ENCODE measurements at places on chromosomes 3 and 15.

GRCh38 chr15:34644061-34644460, 60.6 kb upstream of the GOLGA8B start:
- no peak for DNase-seq

DNA sequence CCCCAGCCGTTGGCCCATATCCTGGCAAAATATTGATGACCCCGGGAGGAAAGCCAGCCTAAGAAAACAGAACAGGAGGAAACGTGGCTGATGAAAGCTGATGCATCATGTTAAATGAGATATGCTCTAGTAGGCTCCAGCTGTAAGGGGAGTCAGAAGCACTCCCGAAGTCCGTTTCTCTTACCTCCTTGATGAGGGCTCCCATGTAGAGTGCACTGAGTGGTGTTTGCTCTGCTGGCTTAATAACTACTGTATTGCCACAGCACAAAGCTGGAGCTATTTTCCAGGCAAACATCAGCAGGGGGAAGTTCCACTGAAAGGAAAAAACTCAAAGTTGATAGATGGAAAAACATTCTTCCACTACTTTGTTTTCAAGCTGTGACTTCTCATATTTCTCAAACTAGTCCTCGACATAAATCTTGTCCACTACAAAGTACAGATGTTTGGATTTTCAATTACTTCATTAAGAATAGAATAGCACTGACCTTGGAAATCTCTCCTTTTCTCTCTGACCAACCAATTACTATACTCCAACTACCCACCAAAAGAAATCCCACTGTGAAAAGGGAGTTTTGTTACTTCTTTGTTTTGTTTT, 72.7 kb downstream of the ALDH1A2 start:
- no peak for DNase-seq

- peak; percentile 33 for DNase-seq
These were observed 35.7 kb downstream of the KLF15 start for GRCh38 chr3:126321490-126321889.

DNA sequence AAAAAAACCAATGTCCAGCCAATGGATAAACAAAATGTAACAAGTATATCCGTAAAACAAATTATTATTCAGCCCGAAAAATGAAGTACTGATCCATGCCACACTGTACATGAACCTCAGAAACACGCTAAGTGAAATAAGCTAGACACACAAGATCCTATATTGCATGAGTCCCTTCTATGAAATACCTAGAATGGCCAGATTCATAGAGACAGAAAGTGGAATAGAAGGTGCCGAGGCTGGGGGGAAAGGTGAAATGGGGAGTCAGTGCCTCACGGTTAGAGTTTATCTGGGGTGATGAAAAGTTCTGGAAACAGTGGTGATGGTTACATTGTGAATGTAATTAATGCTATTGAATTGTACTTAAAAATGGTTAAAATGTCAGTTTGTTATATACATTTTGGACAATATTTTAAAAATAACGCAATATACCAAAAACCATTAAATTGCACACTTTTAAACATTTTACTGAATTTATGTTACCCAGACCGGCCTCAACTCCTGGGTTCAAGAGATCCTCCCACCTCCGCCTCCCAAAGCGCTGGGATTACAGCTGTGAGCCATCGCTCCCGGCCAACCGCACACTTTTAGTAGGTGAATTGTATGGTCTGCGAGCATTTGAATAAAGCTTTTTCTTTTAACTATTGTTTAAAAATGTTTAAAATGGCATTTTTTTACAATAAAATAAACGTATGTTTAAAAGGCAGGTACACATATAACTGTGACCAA, 2.1 kb downstream of the RNF168 start:
- no peak for DNase-seq

DNA sequence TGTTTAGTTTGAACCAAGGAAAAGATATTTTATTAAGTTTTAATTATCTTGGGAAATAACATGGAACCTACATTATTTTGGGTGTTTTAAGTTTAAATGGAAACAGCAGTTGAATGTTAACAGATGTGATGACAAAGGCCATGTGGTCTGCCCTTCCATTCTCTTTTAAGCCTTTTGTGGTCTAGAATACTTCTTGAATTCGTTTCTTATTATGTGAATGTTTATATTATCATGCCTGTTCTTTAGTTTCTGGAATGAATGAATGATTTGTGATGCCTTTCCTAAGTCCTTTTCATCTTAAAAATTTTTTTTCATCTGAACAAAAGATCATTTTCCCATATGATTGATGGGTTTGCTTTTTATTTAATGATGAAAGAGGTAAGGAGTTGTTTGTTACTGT, 44.6 kb downstream of the SNRK start:
- no peak for DNase-seq

GRCh38 chr3:172040078-172040980, 951 bp downstream of the FNDC3B start:
- DNase-seq, result peak; percentile 71

DNA sequence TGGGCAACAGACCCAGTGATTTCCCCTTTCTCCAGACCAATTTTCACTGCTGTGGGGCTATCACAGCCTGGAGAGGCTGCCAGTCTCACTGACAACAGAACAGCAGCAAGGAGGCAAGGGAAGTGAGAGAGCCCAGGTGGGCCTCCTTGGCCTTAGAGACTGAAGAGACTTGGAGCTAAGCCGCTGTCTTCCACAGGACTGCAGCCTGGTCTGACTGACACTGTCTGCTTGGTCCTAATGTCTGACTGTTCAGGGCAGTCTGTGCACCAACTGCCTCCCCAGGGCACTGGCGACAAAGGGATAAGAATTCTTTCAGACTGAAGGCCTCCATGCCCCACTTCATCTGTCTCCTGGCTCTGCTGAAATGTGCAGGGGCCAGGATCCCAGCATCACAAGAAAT, 11.5 kb downstream of the POMGNT2 start:
- no peak for DNase-seq

GRCh38 chr3:171401432-171401831, 58.8 kb downstream of the TNIK start:
- no peak for DNase-seq

DNA sequence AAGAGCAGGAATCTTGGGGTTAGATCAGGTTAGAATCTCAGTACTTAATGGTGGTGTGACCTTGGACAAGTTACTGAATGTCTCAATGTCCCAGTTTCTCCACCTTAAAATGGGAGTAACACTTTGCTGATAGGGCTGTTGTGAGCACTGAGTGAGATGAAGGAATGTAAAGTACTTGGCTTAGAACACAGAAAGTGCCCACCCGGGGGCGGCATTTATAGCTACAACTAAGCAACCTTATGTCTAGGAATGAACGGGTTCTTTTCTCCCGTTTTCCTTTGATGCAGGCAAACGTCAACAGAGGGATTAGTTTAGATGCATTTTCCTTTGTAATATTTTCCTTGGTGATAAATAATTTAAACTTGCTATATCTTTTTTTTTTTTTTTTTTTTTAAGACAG, 176.6 kb downstream of the USP13 start:
- DNase-seq, result no peak

DNA sequence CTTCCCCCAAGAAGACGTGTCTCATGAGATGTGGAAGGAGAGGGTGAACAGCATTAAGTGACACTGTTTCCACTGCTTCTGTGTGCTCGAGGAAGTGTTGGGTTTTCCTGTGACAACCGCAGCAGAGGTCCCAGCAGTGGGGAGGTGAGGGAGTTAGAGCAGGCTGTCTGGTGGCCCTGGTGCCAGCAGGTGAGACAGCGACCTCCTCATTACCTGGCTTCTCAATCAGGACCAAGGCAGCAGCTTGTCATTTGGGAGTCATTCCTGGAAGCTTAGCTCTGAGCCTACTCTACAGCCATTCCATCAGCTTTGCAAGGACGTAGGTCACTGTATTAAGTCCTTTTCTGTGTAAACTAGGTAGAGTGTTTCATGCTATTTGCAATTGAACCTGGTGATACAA, 63.3 kb upstream of the RGMA start:
- DNase-seq, result no peak

DNA sequence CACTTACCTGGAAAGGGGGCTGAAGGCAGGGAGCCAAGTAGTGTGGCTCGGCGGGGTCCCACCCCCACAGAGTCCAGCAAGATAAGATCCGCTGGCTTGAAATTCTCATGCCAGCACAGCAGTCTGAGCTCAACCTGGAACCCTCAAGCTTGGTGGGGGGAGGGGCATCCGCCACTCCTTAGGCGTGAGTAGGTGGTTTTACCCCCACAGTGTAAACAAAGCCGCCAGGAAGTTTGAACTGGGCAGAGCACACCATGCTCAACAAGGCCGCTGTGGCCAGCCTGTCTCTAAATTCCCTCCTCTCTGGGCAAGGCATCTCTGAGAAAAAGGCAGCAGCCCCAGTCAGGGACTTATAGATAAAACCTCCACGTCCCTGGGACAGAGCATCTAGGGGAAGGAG, 156.3 kb downstream of the KBTBD8 start:
- DNase-seq, result no peak

DNA sequence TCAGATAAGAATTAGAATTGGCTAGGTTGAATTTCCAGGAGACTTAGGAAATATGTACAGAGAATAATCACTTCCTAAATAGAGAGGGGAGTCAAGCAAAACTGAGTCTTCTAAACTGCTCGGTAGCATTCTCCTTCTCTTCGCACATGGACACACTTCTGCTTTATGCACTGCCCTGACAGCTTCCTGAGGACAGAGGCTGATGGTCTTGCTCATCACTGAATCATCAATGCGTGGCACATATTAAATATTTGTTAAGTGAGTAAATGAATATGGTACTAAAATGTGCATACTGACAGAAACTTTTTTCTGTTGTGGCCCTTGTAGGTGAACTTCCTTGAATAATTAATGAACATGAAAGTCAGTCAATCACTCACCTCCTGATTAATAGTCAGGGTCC, 315.5 kb downstream of the FHIT start:
- DNase-seq, result no peak

DNA sequence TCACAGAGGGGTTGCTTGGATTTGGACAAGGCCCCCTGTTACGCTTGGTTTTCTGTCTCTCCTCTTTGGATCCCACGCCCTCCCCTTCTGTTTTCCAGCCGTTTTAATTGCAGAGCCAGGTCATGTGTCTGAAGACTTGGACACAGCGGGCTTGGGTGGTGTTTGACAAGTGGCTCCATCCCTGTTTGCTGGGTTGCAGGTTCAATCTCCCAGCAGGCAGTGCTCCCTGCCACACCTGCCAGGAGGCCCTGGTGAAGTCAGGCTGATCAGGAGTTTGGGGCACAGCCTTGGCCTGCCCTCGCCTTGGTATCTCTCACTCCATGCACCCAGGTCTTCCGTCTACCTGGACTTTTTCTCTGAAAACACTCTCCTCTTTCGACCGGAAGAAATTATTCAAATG, 59.0 kb downstream of the PLXNA1 start:
- no peak for DNase-seq

DNA sequence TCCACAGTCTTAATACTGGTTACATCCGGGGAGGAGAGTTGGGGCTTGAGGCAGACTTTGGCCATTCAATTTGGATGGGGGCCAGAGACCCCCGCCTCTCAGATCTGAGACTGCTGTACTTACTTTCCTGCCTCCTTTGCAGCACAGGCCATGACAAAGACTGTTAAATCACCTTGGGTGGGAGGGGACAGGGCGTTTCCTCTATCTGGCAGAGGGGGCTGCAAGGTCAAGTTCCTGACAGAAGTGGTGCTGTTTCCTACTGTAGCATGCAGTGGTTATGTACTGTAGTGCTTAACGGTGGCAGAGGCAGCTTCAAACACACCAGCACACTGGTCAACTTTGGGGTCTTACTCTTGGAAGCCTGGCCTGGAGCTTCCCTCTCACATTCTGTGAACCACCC, 261.2 kb upstream of the LRRFIP2 start:
- no peak for DNase-seq

GRCh38 chr3:156251424-156251823, 131.0 kb downstream of the KCNAB1 start:
- no peak for DNase-seq

- no peak for DNase-seq
These were observed 361.1 kb upstream of the CDIN1 start for GRCh38 chr15:36218322-36218721.

GRCh38 chr3:41267975-41268640, 68.8 kb downstream of the CTNNB1 start:
- DNase-seq, result no peak

- no peak for DNase-seq
These were observed 44.5 kb upstream of the C3orf80 start for GRCh38 chr3:160180581-160181216.

GRCh38 chr15:80015156-80015555, 44.2 kb upstream of the BCL2A1 start:
- DNase-seq, result no peak

- no peak for DNase-seq
These were observed 66.1 kb upstream of the MEX3B start for GRCh38 chr15:82111918-82112317.

GRCh38 chr15:85691350-85692240, 103.1 kb downstream of the KLHL25 start:
- DNase-seq, result no peak

GRCh38 chr3:196499061-196499460, 4.5 kb downstream of the RNF168 start:
- no peak for DNase-seq

GRCh38 chr3:121835465-121835801, 424 bp downstream of the EAF2 start:
- no peak for DNase-seq
